ENCODE measurements at places on chromosomes 2 and 18.
A peak's percentile ranks its signal among the peaks of the same experiment; 100 is the strongest.

DNA sequence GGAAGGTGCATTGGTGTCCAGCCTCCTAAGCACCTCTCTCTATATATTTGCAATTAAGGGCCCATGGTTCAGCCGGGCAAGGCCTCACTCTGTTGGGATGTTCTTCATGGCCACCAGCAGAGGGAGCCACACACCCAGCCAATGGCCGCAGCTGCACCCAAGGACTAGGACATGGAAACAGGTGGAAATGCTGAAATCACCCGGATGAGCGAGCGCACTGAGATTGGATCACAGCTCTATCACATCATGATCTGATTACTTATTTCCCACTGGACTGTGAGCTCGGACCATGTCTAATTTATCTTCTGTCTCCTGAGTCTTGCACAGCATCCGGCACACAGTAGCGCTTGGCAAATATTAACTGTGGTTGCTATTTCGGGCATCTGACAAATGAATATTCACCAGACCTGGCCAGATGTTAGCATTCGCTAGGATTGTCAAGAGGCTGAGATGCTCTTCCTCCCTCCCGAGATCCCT lies 31.2 kb downstream of the KIF3C start:
- peak; percentile 40 for DNase-seq

DNA sequence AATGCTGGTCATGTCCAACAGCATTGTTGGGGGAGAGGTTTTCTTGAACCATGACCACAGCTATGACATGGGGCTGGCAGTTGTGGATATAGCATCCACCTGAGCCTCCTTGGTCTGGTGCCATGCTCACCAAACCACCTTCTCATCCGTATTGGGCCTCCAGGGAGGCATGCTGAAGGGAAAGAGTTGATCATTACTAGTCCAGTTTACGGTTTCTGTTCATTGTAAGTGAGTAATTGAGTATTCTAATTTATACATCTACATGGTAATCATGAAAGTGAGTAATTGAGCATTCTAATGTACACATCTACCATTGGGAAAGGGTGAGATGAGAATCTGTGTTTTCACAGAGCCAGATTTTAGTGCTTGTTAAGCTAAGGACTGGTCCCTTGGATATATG lies 6.8 kb downstream of the TMEM87B start:
- no peak for DNase-seq

GRCh38 chr18:78422336-78422735 lies 557.3 kb upstream of the SALL3 start:
- DNase-seq = no peak

DNA sequence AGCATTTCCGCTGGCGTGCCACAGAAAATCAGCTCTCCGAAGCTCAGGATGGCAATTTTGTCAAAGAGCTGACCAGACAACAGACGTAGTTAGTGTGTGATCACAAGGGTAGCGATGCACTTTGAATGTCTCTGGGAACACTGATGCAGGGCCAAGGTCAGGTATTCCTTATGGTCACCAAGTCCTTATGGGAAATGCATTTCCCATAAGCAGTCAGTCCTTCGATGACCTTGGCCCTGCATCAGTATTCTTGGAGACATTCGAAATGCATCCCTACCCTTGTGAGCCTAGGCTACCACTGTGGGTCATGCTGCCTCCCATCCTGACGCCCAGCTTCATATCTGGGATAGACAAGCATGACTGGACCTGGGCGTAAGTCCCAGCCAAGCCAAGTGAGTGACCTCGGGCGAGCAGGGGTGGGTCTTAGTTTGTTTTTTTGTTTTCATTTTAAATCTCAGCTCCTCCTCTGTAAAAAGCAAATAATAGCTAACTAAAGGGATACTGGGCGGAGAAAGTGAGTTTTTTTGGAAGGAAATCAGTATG lies 13.6 kb downstream of the ABCG5 start:
- no peak for DNase-seq

- no peak for DNase-seq
Measured at GRCh38 chr2:9800639-9800974, 42.7 kb upstream of the TAF1B start.

DNA sequence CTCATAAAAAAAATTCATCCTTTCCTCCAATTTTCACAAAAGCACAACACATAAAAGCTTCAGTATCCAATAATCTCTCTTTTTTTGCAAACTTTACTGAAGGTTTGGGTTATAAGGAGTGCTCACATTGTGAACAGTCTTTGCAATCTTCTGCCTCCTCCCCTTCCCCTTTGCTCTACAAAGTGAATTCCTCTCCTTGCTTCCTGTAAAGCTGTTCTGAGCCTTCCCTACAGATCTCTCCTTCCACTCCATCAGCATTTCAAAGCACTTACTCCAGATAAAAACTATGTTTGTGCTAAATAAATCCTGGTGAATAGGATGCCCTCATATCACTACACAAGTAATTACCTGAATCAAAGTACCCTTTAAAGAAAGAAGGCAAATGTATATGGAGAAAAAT lies 4.6 kb upstream of the PDK1 start:
- no peak for DNase-seq

GRCh38 chr2:133200684-133201421 lies 367.4 kb downstream of the NCKAP5 start:
- no peak for DNase-seq

DNA sequence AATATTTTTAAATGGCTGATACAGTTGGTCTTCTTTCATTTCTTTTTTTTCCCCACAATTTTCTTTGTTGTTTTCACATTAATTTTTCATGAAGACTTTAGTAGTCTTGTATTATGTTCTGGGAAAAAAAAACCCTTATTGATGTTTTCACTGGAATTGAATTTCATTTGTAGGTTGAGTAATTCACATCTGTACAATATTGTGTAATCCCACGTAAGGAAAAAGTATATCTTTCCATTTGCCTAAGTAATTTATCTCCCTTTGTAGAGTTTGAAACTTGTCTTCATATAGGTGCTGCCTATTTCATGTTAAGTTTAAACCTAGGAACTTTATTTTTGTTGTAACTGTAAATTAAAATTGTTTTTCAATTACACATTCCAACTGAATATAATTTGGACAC lies 2.0 kb downstream of the DNAJC27 start:
- DNase-seq = no peak

- DNase-seq = no peak
Measured at GRCh38 chr18:9340472-9340871, 5.9 kb downstream of the TWSG1 start.

- no peak for DNase-seq
Measured at GRCh38 chr2:141701618-141702017, 429.2 kb downstream of the LRP1B start.

DNA sequence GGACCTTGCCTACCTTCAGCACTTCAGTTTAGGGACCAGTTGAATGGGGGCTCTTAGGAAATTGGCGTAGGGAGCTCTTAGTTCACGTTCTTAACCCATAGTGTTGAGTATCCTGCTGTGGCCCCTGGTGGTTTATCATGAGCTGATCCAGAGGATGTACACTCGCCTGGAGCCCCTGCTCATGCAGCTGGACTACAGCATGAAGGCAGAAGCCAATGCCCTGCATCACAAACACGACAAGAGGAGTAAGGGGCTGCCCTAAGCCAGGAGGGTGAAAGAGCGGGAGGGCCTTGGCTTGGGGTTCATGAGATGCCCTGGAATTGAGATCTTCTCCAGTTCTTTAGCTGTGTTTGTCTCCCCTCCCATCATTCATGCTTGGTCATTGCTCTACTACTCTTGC lies 2.9 kb downstream of the RETREG2 start:
- DNase-seq = no peak

GRCh38 chr2:196324211-196324610 lies 152.8 kb upstream of the STK17B start:
- DNase-seq = no peak

- no peak for DNase-seq
Measured at GRCh38 chr2:56199492-56199891, 15.7 kb downstream of the CCDC85A start.

DNA sequence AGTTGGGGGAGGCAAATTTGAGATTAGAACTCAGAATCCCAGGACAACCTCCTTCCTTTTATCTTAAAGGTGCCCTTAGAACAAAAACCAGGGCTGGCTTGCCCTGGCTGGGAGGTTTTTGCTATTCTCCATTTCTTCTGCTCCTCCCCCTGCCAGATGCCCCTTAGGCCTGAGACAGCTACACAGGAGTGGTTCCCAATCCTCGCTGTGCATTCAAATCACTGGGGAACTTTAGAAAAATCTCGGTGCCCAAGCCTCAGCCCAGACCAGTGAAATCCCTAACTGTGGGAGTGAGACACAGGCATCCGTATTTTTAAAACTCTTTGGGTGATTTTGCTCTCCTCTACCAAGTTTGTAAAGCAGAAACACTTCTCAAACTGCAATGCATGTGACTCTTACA lies 38.8 kb downstream of the LBH start:
- DNase-seq = no peak

- DNase-seq = no peak
Measured at GRCh38 chr2:56313500-56313921, 129.7 kb downstream of the CCDC85A start.

GRCh38 chr18:23595591-23595990 lies 9.3 kb upstream of the NPC1 start:
- DNase-seq = no peak

DNA sequence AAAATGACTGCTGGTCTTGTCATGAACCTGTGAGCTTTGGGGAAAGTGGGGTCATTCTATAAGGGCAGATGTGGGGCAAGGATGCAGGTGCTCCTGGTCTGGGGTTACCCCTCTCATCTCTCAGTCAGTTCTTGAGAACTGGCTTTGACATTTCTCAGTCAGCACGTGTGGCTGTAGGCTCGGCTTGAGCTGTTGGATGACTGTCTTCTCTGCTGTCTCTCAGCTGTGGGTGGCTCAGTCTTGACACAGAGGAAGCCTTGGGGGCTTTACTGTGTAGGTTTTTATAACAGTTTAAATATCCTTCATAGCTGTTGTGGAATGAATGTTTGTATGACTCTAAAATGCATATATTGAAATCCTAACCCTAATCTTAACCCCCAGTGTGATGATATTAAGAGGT lies 296.4 kb upstream of the CELF4 start:
- no peak for DNase-seq

- DNase-seq = no peak
Measured at GRCh38 chr2:212242724-212243123, 295.9 kb downstream of the ERBB4 start.

GRCh38 chr18:59927246-59927825 lies 27.5 kb downstream of the PMAIP1 start:
- peak; percentile 79 for DNase-seq

DNA sequence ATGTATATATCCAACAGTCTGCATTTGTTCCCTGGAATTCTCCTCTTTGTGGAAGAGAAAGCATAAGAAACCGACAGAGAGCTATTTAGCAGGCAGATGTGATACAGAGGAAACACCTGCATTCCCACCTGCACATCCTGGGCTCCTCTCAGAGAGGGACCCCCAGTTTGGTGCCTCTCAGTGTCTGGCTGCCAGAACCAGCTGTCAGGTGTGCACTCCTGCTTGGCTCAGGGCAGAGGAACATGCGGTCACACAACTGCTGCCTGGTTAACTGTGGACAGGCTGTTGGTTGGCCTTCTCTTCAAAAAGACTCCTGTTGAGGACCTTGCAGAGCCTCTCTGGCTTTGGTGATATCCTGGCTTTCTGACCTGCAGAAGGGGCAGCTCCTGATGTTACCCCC lies 54.6 kb downstream of the ITGB6 start:
- DNase-seq = no peak

DNA sequence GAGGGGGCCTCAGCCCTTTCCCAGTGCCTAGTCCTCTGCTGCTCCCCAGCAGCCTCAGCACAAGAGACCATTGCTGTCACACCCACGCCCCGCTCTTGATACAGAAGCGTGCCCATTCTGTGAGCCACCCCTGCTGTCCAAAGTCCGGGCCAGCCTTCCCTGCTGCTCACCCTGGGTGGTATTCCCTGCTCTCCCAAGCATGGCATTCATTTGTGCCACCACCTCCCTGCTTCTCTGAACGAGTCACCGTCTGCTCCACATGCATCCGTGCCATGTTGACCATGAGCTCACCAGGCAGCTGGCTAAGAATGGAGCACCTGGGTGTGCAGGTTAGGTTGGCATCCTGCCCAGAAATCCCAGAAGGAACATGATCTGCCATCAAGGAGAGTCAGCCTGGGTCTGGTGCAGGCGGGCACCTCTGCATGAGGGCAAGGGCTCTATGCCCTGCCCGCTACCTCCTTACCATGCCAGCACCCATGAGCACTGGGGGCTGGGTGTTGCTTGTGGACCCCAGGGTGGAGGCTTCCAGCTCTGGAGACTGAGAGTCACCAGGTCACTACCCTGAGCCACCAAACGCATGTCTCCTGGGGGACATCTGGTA lies 63.0 kb downstream of the TWIST2 start:
- DNase-seq = no peak

DNA sequence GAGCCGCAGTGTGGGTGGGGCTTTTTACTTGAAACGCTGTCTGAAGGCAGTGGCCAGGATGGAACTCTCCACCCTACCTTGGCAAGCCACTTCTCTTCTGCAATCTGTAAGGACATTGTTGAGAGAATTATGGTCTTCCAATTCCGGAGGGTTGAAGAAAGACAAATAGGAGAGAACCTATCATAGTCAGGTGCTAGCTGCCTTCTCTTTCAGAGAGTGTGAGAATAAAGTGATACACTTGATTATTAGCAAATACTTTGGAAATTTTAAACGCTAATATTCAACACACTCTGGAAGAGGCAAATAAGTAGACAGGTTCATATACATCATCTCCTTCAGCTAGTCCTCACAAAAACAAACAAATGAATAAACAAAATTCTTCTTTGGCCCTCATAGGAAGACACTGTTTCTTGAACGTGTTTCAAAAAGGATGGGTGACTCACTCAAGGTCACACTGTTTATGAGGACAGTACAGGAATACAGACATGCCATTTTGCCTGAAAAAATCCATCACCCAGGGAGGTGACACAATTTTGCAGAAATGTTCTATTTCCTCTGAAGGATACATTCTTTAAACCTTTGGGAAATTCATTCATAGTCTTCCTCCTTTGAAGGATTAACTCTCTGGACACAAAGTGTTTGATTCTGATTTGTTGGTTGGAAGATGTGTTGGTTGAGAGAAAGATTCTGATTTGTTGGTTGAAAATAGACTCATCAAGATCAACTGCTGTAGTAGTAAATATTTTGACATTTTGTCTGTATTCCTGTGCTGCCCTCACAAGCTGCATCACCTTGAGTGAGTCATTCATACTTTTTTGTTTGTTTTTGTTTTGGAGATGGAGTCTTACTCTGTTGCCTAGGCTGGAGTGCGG lies 2.2 kb upstream of the IL1RN start:
- DNase-seq = no peak
